Suppressor macrophage (primary cell): ENCODE measurements at places on chromosomes 13 and 19.

DNA sequence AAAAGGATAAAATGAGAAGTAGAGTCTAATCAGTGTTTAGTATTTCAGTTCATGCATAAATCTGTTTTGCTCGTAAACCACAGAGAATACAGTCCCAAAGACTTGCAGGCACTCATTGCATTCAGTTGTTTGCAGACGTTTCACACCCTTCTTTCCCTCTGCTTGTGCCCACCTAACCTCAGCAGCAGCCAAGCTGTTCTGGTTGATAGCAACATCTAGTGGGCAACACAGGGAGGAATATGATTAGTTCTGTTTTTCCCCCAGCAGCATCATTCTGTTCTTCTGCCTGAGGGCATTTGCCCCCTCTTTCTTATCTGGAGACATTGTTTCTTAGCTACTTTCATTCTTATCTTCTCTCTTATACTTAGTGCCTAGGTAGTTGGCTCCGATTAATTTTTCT, 135.6 kb downstream of the PAN3 start:
- no peak for DNase-seq

- no peak for DNase-seq
Observed at GRCh38 chr13:97246596-97247158, 24.5 kb downstream of the MBNL2 start.

DNA sequence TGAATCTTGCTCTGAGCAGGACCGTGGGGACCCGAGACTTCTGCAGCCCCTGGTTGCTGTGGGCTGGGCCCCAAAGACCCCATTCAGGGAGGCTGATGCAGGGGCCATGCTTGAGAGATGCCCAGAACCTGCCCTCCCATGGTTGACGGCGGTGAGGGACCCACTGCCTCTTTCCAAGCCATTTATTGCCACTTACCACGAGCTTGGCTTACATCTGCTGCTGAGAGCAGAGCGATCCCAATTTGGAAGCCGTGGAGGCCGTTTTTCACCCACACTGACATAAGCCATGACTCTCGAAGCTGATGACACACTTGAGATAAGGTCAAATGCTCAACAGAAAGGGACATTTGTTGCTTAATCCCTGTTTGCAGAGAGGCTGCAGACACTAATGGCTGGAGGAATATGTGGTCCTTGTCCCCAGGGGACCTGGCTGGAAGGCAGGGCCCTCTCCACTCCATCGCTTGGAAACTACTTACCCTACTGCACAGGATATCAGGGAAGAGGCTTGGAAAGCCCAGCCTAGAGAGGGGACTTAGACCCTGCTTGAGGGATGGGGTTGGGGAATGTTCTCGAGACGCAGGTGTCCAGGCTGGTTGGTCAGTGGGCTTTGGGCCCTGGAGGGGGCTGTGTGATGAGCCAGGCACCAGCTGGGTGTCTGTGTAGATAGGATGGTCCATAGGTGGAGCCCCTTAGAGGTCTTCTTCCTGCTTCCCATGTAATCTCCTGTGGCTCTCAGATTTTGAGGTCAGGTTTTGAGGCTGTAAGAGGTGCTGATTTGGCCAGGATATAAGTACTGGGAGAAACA, 15.3 kb downstream of the ZNF536 start:
- no peak for DNase-seq

DNA sequence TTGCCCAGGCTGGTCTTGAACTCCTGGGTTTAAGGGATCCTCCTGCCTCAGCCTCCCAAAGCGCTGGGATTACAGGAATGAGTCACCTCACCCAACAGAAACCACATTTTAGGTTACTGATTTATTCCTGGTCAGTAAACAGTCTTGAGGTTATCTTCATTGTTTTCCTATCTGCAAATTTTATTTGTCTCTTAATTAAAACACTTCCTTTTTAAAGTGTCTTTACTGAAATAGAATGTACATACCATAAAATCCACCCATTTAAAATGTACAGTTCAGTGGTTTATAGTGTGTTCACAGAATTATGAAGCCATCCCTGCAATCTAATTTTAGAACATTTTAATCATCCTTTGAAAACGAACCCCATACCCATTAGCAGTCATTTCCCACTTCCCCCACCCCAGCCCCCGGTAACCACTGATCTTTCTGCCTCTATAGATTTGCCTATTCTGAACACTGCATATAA, 63.0 kb downstream of the MAP4K1 start:
- no peak for DNase-seq

DNA sequence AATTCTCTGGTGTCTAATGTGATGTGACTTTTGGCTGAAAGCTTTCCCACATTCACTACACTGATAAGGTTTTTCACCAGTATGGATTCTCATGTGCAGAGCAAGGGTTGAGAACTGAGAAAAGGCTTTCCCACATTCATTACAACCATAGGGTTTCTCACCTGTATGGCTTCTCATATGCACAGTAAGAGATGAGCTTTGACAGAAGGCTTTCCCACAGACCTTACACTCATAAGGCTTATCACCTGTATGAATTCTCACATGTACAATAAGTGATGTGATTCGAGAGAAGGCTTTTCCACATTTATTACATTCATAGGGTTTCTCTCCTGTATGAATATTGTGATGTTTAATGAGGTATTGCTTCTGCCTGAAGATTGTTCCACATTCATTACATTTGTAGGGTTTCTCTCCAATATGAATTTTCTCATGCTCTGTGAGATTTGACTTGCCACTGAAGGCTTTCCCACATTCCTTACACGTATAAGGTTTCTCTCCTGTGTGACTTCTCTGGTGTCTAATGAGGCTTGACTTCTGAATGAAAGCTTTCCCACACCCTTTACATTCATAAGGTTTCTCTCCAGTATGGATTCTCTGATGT, 14.0 kb downstream of the ZNF260 start:
- no peak for DNase-seq

DNA sequence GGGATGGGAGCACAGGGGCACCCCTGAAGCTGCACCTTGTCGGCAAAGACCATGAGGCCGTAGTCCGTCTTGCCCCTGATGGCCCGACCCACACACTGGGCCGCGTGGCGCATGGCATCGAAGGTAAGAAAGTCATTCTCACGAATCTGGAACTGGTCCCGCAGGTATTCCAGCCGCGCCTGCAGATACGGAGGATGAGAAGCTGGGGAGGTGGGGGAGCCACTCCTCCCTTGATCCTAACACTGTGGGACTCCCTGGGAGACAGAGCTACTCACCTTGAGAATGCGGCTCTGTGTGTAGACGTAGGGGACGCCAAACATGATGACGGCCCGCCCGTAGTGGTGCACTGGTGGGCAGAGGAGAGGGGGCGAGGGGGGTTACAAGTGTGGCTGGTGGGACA, 11.9 kb downstream of the KLC3 start:
- no peak for DNase-seq

DNA sequence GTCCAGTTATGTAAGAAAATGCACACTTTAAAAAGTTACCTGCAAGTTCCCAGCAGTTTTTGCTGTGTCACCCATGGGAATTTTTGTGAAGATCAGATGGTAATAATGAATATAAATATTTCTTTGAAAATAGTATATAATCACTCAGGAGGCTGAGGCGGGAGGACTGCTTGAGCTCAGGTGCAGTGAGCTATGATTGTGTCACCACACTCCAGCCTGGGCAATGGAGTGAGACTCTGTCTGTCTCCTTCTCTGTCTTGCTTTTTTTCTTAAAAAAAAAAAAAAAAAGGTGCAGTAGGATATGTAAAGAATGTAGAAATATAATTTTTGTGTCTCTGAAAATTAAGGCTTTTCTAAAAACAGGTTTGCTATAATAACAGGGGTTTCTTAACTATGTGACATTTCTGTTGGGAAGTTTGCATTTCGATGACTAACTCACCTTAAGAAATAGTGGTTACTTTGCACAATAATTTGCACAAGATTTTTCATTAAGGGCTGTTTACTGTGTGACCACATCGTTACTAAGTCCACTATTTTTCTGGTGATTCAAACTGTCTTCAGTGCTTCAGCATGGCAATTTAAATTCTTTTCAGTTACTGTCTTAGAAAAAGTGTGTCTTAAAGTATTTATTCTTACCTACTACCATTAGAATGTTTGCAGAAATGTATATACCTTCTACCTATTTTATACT, 37.3 kb downstream of the DNAJC3 start:
- DNase-seq, result peak; percentile 38

- DNase-seq, result no peak
Observed at GRCh38 chr13:60689571-60689970, 292.6 kb downstream of the TDRD3 start.

DNA sequence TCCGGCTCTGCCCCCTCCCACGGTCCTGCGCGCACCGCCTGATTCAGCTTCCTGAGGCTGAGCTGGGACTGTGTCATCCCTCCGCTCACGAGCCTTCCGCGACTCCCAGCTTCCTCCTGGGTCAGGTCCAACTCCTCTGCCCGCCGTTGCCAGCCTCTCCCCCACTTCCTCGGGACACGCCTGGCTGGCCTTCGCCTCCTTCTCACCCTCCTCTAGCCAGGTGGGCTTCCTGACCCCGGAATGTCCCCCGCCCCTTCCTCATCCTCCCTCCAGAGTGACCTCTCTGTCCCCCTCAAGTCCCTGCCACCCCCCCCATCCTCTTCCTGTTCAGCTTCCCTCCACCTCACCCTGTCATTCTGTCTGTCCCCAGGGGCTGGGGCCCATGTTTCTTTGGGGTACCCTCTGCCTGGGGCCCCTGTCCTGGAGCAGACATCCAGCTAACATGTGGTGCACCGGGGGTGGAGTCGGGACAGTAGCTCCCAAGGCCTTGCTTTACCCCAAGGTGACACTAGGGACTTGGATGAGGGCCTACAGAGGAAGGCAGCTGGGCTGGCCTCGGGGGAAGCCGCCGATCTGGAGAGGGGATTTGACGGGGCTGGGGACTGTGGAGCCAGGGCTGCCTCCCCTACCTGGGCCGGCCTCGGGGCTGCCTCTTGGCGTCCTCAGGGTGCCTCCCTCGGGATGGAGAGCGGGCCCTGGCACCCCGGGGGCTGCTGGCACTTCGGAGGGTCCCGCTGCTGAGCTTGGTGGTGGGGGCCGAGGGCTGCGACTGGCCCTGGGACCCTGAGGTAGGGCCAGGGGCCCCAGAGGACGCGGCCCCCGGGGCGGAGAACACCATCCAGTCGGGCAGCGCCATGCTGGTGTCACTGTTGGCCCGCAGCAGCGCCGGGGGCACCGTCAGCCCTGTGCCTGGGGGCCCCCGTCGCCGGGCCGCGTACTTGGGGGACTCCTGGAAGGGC, 16.5 kb downstream of the SHANK1 start:
- peak; percentile 70 for DNase-seq
